ENCODE measurements at places on chromosomes 2 and 18.

- H3K27me3 ChIP-seq = no peaks in the 10 kb centered on the region
- no peaks in the 10 kb centered on the region for H3K36me3 ChIP-seq
- no peak overlapping the region for H3K4me3 ChIP-seq
- DNase-seq = no peak
- no peak overlapping the region for H3K27ac ChIP-seq
These were observed 141.5 kb upstream of the MYCN start for GRCh38 chr2:15798701-15799431.

DNA sequence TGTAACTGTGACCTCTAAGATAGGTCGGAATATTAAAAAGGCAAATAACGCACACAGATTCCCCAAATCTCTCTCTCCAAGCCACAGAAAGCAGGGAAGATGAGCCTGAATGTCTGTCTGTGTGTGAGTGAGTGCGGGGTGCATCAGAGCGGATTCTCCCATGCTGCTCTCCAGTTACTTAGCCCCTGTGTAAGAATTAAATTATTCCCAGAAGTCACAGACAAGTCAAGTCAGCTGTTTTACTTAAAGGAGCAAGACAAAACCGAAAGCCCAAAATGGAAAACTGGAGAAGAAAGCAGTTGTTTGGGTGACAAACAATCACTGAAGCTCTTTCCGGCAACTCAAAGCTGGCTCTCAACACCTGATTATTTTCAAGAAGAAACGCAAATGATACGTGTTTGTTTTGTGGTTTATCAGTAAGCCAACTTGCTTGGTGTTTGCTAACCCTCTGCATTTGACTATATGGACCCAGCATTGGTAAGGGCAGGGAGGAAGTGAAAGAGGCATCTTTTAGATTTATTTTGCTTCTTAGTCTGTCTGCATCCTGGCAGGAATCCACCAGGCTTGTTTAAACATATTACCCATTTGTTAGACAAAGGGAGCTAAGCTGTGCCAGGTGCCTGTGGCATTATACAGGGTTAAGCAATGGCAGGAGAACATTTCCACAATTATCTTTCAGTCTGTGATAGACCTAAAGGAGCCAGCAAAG, 121.5 kb upstream of the CREB1 start:
- no peak for DNase-seq
- no peak overlapping the region for H3K27ac ChIP-seq
- H3K4me3 ChIP-seq = no peak overlapping the region
- peaks cover 2% of the 10 kb centered on the region for H3K36me3 ChIP-seq
- no peaks in the 10 kb centered on the region for H3K27me3 ChIP-seq

DNA sequence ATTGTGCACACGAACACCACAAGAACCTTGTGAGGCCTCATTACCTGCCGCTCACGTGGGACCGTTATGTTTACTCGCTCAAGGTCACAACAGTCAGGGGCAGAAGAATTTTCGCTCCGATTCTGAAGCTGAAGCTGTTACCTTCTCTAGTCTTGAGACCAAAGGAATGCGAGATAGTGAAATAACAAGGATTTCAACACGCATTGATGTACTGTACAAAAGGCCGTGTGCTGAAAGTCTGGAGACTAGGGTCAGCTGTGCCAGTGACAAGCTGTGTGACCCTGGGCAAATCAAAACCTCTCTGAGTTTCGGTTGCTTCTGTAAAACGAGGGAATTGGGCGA, 583 bp downstream of the NEMP2 start:
- peak overlapping the region; percentile 95 for H3K4me3 ChIP-seq
- H3K36me3 ChIP-seq = peaks cover 22% of the 10 kb centered on the region
- no peaks in the 10 kb centered on the region for H3K27me3 ChIP-seq

GRCh38 chr18:39969803-39970494, 1985.1 kb upstream of the PIK3C3 start:
- no peak for DNase-seq
- no peaks in the 10 kb centered on the region for H3K4me1 ChIP-seq
- no peaks in the 10 kb centered on the region for H3K27me3 ChIP-seq
- no peak overlapping the region for H3K4me3 ChIP-seq

DNA sequence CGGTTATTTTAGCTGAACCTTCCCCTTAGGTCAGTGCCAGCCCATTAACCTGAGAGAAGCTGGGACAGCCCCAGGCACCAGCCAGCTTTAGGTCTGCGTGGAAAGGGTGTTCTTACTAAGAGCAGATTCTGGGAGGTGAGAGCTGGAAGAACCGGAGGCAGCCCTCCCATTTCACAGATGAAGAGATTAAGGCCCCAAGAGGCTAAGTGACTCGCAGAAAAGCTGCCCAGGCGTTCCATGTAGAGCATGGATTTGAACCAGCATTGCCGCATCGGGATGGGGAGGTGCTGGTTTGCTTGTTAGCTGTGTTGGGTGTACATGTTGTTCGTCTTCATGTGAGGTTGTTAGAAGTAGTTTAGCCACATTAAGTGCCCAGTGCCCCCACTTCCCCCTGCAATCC, 203.2 kb downstream of the AGAP1 start:
- H3K27me3 ChIP-seq = peaks cover 4% of the 10 kb centered on the region
- no peak overlapping the region for H3K27ac ChIP-seq
- no peaks in the 10 kb centered on the region for H3K36me3 ChIP-seq
- no peak for DNase-seq

GRCh38 chr2:27071990-27072830, 756 bp upstream of the OST4 start:
- H3K4me1 ChIP-seq = peaks cover 90% of the 10 kb centered on the region
- H3K36me3 ChIP-seq = peaks cover 33% of the 10 kb centered on the region
- peaks cover 2% of the 10 kb centered on the region for H3K27me3 ChIP-seq
- H3K4me3 ChIP-seq = peak overlapping the region; percentile 88
- DNase-seq = peak; percentile 20

DNA sequence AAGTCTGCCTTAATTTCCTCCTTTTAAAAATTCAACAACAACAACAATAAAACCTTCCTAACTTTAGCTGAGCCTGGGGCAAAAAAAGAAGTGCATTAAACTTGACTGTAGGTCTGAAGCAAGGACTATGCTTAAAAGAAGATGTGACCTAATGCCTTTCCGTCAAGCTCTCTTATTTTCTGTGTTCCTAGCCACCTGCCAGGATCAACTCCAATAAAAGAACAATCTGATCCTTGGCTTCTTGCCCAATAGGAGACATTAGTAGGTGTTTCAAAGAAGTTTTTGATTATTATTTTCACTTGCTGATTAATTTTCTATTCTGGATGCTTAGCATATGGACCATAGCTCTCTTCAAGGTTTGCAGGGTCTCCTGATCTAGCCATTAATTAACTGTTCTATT, 237.5 kb downstream of the STK39 start:
- DNase-seq = no peak
- H3K27ac ChIP-seq = no peak overlapping the region
- no peaks in the 10 kb centered on the region for H3K4me1 ChIP-seq
- no peaks in the 10 kb centered on the region for H3K27me3 ChIP-seq

DNA sequence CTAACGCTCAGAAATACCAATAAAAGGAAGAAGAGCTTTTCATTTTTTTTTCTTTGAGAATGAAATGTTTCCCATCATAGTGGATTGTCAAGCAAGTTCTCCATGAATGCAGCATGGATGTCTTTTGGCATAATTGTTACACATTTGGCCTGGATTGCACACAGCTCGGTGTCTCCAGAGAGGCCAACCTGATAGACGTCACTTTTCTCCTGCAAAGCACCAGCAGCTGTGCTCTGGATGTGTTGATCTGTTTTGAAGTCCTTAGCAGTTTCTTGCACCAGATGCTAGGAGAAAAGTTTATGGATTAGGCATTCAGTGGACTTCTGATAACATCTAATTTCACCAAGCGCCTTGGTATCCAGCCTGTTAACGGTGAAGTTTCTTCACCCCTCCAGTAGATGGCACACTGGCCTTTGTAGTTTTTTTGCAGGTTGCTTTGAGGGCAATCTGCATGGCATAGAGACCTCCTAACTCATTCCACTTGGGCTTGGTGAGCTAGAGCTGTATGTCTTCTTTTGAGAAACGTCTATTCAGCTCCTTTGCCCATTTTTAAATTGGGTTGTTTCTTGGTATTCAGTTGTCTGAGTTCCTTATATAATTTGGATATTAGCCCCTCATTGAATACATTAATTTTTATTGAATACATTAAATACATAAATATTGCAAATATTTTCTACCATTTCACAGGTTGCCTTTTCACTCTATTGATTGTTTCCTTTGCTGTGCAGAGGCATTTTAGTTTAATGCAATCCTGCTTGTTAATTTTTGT, 59.7 kb downstream of the PTH2R start:
- DNase-seq = no peak
- H3K27me3 ChIP-seq = no peaks in the 10 kb centered on the region
- no peak overlapping the region for H3K27ac ChIP-seq
- no peaks in the 10 kb centered on the region for H3K36me3 ChIP-seq
- H3K4me1 ChIP-seq = no peaks in the 10 kb centered on the region

DNA sequence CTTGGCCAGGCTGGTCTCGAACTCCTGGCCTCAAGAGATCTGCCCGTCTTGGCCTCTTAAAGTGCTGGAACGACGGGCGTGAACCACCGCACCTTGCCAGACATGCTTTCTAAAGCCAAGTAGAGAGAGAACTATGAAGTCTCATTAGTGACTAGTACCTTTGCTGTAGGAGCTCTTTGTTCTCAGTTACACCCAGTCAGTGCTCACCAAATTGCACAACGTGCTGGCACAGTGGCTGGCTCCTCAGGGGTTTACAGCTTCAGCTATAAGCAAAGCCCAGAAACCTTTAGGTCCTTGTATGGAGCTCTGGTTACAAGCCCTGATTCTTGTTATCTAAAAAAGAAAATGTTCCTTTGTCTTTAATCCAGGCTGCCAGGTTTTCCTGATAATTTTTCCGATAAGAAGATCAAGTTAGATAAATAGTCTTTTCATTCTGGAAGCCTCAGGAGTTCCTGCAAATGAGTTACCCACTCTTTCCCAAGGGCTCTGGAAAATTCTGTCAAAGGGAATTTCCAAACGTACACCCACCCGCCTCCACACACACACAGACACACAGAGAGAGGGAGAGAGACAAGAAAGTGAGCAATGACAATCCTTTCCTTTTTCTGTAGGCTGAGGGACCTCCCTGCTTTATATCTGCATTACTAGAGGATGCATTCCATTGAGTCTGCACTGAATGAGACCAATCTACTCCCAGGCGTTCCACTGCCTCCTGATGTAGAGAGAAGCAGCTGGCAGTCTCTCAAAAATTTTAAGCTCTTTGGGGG, 100.2 kb upstream of the CSRNP3 start:
- H3K27me3 ChIP-seq = peaks cover 2% of the 10 kb centered on the region
- no peak overlapping the region for H3K4me3 ChIP-seq

DNA sequence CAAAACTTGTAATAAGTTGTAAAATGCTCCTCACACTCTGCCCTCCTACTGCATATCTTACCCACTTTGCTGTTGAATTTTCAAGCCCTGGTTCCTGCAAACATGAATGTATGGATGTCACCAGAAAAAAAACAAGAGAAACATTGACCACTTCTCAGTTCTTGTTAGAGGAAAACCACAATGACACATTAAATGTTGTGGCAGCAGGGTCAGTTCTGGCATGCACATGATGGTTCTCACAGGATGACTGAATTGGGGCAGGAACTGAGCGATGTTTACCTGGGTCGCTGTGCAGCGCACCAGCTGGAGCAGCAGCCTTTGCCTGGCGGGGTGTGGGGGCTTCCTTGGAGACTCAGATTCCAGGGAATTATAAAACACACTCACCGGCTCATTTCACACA, 14.0 kb upstream of the PRKCE start:
- peaks cover 10% of the 10 kb centered on the region for H3K4me1 ChIP-seq
- no peak for DNase-seq
- H3K36me3 ChIP-seq = no peaks in the 10 kb centered on the region

GRCh38 chr18:77151772-77152520, 19.4 kb upstream of the MBP start:
- H3K4me3 ChIP-seq = no peak overlapping the region
- H3K36me3 ChIP-seq = no peaks in the 10 kb centered on the region
- H3K4me1 ChIP-seq = peaks cover 18% of the 10 kb centered on the region
- H3K27me3 ChIP-seq = peaks cover 6% of the 10 kb centered on the region

DNA sequence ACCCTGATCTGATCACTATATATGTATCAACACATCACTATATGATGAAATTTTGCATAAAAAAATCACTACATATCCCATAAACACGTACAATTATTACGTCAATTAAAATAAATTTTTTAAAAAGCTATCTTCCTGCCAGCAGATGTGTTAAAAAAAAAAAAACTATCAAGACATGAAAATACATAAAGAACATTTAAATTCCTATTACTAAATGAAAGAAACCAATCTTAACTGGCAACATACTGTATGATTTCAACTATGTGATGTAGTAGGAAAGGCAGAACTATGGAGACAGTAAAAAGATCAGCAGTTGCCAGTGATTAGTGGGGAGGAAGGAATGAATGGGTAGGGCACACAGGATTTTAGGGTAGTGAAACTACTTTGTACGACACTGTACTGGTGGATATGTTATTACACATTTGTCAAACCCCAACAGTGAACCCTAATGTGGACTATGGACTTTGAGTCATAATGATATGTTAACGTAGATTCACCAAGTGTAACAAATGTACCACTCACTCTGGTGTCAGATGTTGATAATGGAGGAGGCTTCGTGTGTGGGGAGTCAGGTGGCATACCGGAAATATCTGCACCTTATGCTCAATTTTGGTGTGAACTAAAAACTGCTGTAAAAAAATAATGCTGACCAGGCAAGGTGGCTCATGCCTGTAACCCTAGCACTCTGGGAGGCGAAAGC, 27.4 kb downstream of the USP34 start:
- peaks cover 11% of the 10 kb centered on the region for H3K4me1 ChIP-seq
- no peak overlapping the region for H3K4me3 ChIP-seq
- DNase-seq = no peak
- peaks cover 14% of the 10 kb centered on the region for H3K36me3 ChIP-seq
- no peak overlapping the region for H3K27ac ChIP-seq

DNA sequence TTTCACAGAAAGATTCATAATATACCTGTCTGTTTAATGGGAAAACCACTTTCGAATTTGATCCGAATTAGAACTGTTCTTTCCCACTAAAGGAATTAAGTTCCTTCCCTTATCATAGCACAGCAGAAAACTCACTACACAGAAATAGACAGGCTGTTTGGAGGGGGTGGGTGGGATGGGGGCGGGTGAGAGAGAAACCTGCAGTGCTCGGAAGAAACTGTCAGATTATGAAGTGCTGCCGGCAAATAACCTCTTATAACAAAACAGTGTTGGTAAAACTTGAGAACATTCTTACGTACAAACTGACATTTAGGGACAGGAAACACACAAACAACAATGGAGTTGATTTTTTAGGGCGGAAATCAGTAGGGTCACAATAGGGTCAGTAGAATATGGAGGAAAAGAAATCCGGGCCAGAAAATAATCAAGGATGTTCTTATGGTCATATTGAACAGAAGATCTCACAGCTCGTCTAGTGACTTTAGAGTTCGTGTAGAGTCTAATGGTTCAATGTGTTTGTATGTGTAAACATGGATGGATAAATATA, 756.0 kb upstream of the LRATD1 start:
- H3K27me3 ChIP-seq = no peaks in the 10 kb centered on the region
- H3K36me3 ChIP-seq = no peaks in the 10 kb centered on the region
- no peak for DNase-seq
- no peaks in the 10 kb centered on the region for H3K4me1 ChIP-seq
- H3K27ac ChIP-seq = no peak overlapping the region

- H3K27ac ChIP-seq = peak overlapping the region; percentile 88
- H3K4me1 ChIP-seq = peaks cover 72% of the 10 kb centered on the region
- peak overlapping the region; percentile 93 for H3K4me3 ChIP-seq
- peaks cover 34% of the 10 kb centered on the region for H3K36me3 ChIP-seq
- peak; percentile 44 for DNase-seq
These were observed 3.7 kb upstream of the TUBA4B start for GRCh38 chr2:219249203-219249980.

GRCh38 chr18:74413836-74414235, 43.3 kb downstream of the DIPK1C start:
- DNase-seq = no peak
- H3K4me3 ChIP-seq = no peak overlapping the region
- peaks cover 11% of the 10 kb centered on the region for H3K4me1 ChIP-seq
- H3K27ac ChIP-seq = no peak overlapping the region
- H3K27me3 ChIP-seq = peaks cover 8% of the 10 kb centered on the region
